Right atrium auricular region (tissue), 2 donors: ENCODE measurements at places on chromosomes 1 and 21. TPM values are rescaled to one million over a fixed set of nuclear protein-coding genes. Genes with fewer than 3 reads are reported as not detected.

DNA sequence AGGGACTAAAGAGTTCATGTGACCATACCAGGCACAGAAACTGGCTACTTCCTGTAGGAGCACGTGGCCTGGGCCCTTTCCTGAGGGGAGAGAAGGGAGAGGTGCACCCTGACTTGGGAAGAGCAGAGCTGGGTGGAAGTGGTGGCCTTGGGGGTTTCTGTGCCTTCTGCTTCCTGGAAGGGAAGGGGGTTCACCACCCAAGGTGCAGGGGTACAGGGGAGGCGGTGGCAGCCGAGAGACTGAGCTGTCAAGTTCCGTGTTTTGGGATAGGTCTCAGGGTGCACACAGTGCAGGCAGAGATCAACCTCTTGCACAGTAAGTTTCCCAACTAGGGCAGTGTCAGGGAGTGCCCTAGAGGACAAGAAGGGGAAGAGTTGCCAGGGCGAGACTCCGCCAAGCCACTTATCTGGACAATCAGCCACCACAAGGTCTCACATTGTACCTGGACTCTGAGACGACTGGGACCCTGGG lies 10.1 kb downstream of the HECTD3 start:
- no peak overlapping the region for H3K27ac ChIP-seq
- H3K36me3 ChIP-seq = peaks cover 42% of the 10 kb centered on the region
- no peaks in the 10 kb centered on the region for H3K4me1 ChIP-seq
- no peak overlapping the region for H3K4me3 ChIP-seq
- no peak for DNase-seq

- no peak for DNase-seq
- no peaks in the 10 kb centered on the region for H3K4me1 ChIP-seq
- H3K27ac ChIP-seq = peak overlapping the region; percentile 85
- no peaks in the 10 kb centered on the region for H3K36me3 ChIP-seq
Observed at GRCh38 chr1:150516050-150516591, 569 bp downstream of the FALEC start.

- H3K27me3 ChIP-seq = no peaks in the 10 kb centered on the region
- no peaks in the 10 kb centered on the region for H3K4me1 ChIP-seq
- H3K4me3 ChIP-seq = no peak overlapping the region
Observed at GRCh38 chr21:25895565-25896205, 160.9 kb downstream of the GABPA start.

DNA sequence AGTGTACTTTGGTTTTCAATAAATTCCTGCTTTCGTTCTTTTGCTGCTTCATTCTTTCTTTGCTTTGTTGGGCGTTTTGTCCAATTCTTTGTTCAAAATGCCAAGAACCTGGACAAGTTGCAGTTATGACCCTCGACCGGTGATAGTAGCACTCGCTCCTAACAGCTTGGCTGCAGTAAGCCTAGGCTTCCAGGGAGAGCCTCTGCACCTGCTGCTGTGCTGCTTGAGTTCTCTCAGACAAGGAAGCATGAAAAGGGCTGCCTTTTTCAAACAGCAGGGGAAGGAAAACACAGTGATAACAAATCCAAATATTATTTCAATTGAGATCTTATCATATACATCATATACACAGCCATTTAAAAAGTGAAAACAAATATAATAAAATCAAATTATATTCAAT lies 12.8 kb upstream of the RIPK4 start:
- H3K4me3 ChIP-seq = no peak overlapping the region
- H3K4me1 ChIP-seq = no peaks in the 10 kb centered on the region
- DNase-seq = no peak

GRCh38 chr1:169877800-169878491 lies 15.8 kb downstream of the SCYL3 start:
- no peaks in the 10 kb centered on the region for H3K4me1 ChIP-seq
- no peak overlapping the region for H3K4me3 ChIP-seq
- H3K27me3 ChIP-seq = no peaks in the 10 kb centered on the region

DNA sequence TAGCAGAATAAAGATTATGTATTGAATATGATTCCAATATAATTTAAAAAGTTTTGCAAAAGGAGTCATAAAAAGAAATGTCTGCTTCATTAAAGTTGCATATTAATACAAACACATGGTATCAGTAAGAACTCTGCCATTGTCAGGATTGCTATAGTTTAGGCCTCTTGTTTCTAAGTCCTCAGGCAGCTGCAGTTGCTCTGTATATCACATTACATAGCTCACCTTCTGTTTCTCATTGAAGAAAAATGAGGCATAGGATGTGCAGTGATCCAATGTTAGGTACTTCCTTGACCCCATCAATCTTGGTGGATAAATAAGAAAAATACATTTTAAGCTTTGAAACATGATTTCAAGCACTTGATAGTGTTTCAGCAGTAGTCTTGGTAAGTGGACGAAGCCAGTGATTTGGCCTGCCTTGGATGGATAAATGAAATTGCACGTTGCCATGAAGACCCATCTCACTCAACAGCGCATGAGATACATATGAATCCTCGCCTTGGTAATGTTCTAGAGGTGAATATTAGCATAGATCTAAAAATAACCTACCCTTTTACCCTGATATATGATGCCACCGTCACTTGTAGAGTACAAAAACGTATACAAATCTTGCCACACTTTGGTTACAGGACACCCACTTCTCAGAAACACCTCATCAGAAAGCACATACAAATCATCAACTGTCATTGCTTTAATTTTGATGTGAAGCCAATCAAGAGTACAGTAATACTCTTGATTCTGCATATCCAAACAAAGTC lies 25.3 kb downstream of the ZFYVE9 start:
- peaks cover 4% of the 10 kb centered on the region for H3K4me1 ChIP-seq
- H3K4me3 ChIP-seq = no peak overlapping the region
- H3K27me3 ChIP-seq = no peaks in the 10 kb centered on the region
- H3K36me3 ChIP-seq = no peaks in the 10 kb centered on the region
- H3K27ac ChIP-seq = no peak overlapping the region
- DNase-seq = no peak

DNA sequence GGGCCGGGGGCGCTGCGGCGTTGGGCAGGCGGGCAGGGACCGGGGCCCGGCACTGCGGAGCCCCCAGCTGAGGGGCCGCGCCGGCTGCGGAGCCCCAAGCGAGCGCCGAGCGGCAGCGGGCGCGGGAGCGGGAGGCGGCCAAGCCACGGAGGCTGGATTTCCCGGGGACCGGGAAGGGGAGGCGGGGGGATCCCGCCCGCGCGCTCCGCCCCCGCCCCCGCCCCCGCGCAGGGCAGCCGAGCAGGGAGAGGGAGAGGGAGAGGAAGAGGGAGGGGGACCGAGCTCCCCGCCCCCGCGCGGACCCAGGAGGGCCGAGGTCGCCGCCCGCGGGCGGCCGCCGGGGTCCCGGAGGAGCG lies at the start of gene DLGAP3:
Gene DLGAP3, minus strand, starts transcription at position 154 of the 356 bp plus-strand sequence. CDS start 24,267 bp downstream, outside the sequence.
- peak within 1 kb of the TSS; percentile 52 for H3K4me3 ChIP-seq
- H3K36me3 ChIP-seq = no peaks in the 10 kb centered on the region

DNA sequence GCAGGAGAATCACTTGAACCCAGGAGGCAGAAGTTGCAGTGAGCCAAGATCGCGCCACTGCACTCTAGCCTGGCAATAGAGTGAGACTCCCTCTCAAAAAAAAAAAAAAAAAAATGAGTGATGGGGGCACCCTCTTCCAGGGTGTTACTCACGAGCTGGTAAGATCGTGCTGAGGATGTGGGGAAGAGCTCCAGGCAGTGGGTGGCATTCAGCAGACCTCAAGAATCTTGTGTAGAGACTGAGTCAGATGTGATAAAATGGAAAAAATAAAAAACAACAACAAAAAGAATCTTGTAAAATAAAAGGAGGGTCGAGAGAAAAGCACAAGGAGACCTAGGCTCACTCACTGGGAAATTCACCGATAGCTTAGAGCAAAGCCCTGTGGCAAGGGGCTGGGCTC lies 38.5 kb downstream of the EPHA2 start:
- H3K36me3 ChIP-seq = no peaks in the 10 kb centered on the region
- H3K27ac ChIP-seq = no peak overlapping the region
- DNase-seq = no peak
- no peaks in the 10 kb centered on the region for H3K27me3 ChIP-seq
- H3K4me1 ChIP-seq = peaks cover 9% of the 10 kb centered on the region

DNA sequence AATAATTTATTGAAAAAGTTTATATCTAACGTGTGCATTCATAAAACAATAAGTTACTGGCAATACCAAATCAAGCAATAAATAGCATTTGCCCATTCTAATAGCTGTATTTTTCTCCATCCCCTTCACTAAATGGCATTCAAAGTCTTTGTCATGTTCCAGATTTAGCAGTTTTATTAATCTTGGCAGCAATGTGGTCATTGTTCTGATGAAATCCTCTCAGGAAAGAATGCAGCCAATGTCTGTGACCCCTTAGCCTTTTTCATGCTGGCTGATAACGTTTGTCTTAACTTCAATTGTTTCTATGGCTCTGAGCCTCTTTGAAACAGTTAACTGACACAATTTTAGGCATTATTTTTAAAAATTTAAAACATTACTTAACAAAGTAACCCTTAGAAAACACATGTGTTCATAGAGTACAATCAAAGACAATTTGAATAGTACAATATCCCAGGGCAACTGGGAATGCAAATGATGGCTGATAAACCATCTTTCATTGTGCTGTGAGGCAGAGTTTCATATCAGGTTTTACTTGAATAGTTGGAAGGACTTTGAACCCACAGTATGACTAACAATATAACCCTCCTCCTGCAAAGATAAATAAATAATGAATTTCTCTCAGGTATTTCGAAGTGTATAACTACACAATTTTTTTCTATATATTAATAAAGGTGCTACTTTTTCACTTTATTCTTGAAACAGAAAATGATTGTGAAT lies 217.5 kb downstream of the LRRIQ3 start:
- no peaks in the 10 kb centered on the region for H3K4me1 ChIP-seq
- no peaks in the 10 kb centered on the region for H3K36me3 ChIP-seq
- H3K27ac ChIP-seq = no peak overlapping the region
- H3K27me3 ChIP-seq = no peaks in the 10 kb centered on the region
- DNase-seq = no peak

GRCh38 chr1:204191456-204191855 lies 4.8 kb downstream of the KISS1 start:
- H3K36me3 ChIP-seq = no peaks in the 10 kb centered on the region
- H3K27ac ChIP-seq = no peak overlapping the region
- no peak for DNase-seq
- no peaks in the 10 kb centered on the region for H3K27me3 ChIP-seq
- no peak overlapping the region for H3K4me3 ChIP-seq
- H3K4me1 ChIP-seq = peaks cover 9% of the 10 kb centered on the region

DNA sequence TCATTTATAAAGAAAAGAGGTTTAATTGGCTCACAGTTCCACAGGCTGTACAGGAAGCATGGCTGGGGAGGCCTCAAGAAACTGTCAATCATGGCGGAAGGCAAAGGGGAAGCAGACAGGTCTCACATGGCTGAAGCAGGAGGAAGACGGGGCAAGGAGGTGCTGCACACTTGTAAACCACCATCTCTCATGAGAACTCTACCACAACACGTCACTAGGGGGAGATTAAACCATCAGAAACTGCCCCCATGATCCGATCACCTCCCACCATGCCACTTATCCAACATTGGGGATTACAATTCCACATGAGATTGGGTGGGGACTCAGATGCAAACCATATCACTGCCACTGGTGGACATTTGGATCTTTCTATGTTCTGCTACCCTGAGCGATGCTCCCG lies 351.4 kb downstream of the NPHP4 start:
- H3K27me3 ChIP-seq = no peaks in the 10 kb centered on the region
- no peaks in the 10 kb centered on the region for H3K36me3 ChIP-seq
- H3K4me3 ChIP-seq = no peak overlapping the region
- no peak for DNase-seq

DNA sequence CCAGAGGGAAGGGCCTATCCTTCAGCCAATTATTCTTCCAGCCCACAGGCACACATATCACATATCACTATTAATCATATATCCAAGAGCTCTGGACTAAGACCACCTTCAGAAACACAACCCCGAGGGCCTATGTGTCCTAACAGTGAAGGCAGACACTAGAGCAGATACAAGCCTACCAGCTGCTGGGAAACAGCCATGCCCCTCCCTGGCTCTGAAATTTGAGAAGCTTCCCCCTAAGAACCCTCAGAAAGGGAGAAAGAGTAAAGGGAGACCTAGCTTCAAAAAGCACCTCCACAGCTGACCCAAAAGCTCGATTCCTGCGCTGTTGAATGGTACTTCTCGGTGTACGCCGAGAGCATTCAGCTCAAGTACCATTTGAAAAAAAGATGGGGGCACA lies 17.4 kb downstream of the CNN3 start:
- no peaks in the 10 kb centered on the region for H3K36me3 ChIP-seq
- H3K4me1 ChIP-seq = no peaks in the 10 kb centered on the region
- no peak overlapping the region for H3K4me3 ChIP-seq
- no peak for DNase-seq

GRCh38 chr21:46055863-46056281 lies 42.0 kb upstream of the COL6A2 start:
- peak; percentile 61 for DNase-seq
- H3K36me3 ChIP-seq = no peaks in the 10 kb centered on the region

GRCh38 chr21:44982558-44983250 lies 42.9 kb downstream of the SLX9 start:
- H3K27me3 ChIP-seq = no peaks in the 10 kb centered on the region
- H3K4me3 ChIP-seq = no peak overlapping the region
- H3K4me1 ChIP-seq = peaks cover 22% of the 10 kb centered on the region
- peaks cover under 1% of the 10 kb centered on the region for H3K36me3 ChIP-seq
- peak overlapping the region; percentile 60 for H3K27ac ChIP-seq
- DNase-seq = peak; percentile 90

DNA sequence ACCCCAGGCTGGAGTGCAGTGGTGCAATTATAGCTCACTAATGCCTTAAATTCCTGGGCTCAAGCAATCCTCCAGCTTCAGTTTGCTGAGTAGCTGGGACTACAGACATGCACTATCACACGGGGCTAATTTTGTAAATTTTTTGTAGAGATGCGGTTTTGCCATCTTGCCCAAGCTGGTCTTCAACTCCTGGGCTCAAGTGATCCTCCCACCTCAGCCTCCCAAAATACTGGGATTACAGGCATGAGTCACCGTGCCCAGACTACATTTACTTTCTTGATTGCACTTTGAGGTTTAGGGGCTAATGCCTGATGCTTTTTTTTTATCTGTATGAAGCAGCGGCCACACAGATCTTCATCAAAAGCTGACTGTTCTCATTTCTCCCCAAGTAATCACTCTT lies 124.6 kb downstream of the KIF26B start:
- DNase-seq = no peak
- H3K4me3 ChIP-seq = no peak overlapping the region
- no peaks in the 10 kb centered on the region for H3K36me3 ChIP-seq
- no peaks in the 10 kb centered on the region for H3K27me3 ChIP-seq
- no peaks in the 10 kb centered on the region for H3K4me1 ChIP-seq
- H3K27ac ChIP-seq = no peak overlapping the region

DNA sequence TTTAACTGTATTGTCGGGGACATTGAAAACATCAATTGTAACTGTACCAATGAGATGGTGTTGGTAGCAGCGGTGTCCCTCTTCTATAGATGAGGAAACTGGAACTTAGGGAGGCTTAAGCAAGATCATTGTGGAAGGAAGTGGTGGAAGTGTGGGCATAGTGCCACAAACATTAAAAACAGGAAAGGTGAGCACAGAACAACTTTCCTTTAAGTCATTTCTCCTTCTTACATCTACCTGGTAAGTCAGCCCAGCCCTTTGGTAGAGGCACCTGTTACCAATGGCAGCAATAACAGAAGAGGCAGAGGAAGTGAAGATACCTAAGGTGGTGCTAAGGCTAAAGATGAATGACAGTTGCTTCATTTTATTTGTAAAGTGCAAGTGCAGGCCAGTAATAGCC lies 12.0 kb upstream of the CTSS start:
- DNase-seq = no peak
- no peaks in the 10 kb centered on the region for H3K4me1 ChIP-seq
- no peaks in the 10 kb centered on the region for H3K27me3 ChIP-seq
- H3K27ac ChIP-seq = no peak overlapping the region

Gene CA6
- not detected for total RNA-seq

Gene WDR64
- not detected for total RNA-seq

Gene MYOC
- 4.4 TPM for total RNA-seq

Gene ZP4
- not detected for total RNA-seq

Gene RABIF
- total RNA-seq = 3.0 TPM

Gene AMY2A
- total RNA-seq = 1.7 TPM

Gene LRRC71
- not detected for total RNA-seq

Gene SPAG17
- total RNA-seq = not detected

Gene DENND4B
- total RNA-seq = 26.6 TPM

Gene KIF1B
- 63.9 TPM for total RNA-seq
